ENCODE measurements at places on chromosomes 6 and 20. TPM values are rescaled to one million over a fixed set of nuclear protein-coding genes. Genes with fewer than 3 reads are reported as not detected.

Gene HNF4A
- total RNA-seq, result not detected

Gene MUC22
- not detected for total RNA-seq

Gene VNN1
- 0.07 TPM for total RNA-seq

Gene GSTA2
- total RNA-seq, result not detected

Gene ZNF831
- total RNA-seq, result not detected
